Neural progenitor cell (in vitro differentiated cells): ENCODE measurements at places on chromosomes 16 and 17.

- DNase-seq: peak; percentile 45
Measured at GRCh38 chr17:45050481-45051059, 862 bp downstream of the DCAKD start.

DNA sequence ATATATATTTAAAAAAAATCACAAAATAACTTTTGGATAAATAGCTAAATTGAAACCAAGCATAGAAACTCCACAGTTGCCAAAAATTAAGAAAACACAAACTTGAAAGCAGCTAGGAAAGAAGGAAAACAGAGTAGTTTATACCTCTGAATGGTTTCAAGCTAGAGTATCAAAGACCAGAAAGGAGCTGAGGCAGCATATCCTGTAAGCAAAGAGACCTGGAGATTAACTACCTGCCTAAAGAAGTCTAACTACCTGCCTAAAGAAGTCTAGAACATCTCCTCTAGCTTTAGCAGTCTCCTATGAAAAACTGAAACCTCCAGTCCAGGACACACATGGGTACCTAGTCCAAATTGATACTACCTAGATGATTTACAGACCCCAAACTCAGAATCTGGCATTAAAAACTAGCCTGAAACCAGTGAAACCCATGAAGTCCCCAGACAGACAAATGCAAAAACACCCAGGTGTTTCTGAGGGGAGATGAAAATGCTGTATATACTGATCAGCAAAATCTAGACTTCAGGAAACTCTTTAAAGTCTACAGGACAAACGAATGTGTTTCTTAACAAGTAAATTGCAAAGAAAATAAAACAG lies 17.6 kb downstream of the APPBP2 start:
- no peak for DNase-seq

DNA sequence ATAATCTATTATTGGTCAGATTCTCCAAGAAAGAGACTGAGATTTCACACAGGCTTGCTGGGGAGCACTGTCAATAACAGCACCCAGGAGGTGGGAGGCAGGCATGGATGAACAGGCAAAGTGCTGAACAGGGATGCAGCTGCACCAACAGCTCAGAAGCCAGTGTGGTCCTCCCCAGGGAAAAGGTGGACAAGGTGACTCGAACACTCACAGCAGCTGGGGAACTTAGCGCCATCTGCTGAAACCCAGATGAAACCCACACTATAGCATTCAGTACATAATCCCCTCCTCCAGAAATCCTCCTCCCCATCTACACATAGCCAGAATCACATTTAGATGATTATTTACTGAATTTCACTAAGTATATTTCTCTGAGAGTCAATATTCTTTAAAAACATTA lies 255.2 kb upstream of the WSB1 start:
- DNase-seq: no peak

- no peak for DNase-seq
Measured at GRCh38 chr16:53999841-54000240, 286.7 kb downstream of the IRX3 start.

GRCh38 chr17:79664930-79665737 lies 54.3 kb upstream of the RBFOX3 start:
- peak; percentile 58 for DNase-seq

DNA sequence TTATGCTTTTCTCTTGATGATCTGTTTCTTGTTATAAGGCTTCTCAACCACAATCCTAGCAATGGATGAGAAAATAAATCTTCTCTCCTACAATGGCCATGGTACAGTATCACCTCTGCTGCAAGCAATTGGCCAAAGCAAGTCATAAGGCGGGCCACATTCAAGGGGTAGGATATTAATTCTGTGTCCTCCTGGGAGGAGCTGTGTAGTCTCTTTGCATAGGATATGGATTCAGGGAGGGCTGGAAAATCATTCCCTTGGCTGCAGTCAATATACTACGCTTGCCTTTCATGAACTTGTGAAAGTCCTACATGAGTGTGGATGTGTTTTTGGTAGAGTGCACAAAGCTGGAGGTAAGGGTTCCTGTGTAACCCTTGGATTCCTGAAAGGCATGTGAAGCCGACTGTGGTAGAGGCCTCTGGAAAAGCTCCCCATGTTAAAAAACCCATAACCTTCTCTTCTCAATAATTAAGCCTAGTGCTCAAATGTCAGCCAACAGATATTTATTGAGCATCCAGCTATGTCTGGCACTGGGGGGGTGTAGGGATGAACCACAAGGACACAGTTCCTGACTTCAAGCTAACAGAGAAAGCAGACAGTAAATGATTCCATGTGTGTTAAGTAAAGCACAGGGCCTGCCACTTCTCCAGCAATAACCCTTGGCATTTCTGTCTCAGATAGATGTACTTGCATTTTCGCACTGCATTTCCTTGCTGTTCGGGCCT lies 147.6 kb upstream of the HS3ST3A1 start:
- DNase-seq: no peak

- no peak for DNase-seq
Measured at GRCh38 chr17:44416558-44417289, 27.3 kb upstream of the ITGA2B start.

GRCh38 chr16:27843800-27844199 lies 219.7 kb downstream of the GSG1L start:
- no peak for DNase-seq

DNA sequence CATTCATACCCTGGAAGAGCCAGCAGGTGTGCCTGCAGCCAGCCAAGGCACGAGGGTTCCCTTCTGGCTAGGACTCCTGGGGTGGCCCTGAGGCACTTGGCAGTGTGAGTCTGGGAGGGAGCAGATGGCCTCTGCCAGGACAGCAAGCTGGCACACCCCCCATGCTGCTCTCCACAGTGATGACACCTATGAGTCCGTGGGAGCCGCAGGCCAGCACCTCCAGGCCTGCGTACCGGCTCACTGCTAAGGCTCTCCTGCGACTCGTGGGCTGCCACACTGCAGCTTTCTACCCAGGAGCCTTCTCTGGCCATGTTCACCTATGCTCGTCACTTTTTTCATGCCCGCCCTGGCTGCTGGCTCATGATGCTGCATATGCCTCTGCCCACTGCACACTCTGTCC lies 68.1 kb downstream of the NDEL1 start:
- DNase-seq: no peak

DNA sequence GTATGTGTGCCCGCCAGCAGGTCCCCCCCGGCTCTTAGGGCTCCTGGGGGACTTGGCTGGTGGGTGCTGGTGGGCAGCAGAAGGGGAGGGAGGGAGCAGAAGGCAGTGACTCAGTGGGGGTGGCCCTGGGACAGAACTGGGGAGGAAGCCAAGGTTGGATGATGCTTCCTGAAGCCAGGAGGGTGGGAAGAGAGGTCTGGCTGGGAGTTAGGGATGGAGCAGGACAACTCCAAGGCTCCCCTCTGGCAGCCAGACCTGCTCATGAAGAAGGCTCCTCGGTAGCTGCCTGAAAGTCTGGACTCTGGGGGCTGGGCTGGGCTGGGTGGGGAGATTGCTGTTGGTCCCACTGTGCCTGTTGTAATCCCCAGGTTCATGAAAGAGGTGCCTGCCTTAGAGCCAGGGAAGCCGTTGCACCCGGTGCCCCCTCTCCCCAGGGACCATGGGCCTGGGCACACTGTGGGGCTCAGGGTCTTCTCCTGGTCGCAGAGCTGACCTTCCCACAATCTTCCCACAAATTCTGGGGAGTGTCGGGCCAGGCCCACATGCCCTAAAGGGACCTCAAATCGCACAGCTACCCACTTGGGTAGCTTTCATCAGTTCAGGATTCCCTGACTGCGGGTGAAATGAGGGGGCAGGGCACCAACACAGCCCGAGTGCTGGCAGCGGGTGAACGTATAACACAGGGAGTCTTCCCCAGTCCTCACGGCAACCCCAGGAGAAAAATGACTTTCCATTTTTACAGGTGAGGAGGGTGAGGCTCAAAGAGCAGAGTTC lies 1.1 kb upstream of the PLEKHG4 start:
- no peak for DNase-seq
